ENCODE measurements at places on chromosomes 2 and 18. TPM values are rescaled to one million over a fixed set of nuclear protein-coding genes. Genes with fewer than 3 reads are reported as not detected.

- DNase-seq: no peak
Measured at GRCh38 chr2:150119819-150120218, 367.6 kb downstream of the RND3 start.

GRCh38 chr2:140604096-140604495 is 1526.7 kb downstream of the LRP1B start:
- DNase-seq: no peak

- no peak for DNase-seq
Measured at GRCh38 chr18:51437280-51438271, 240.1 kb upstream of the MEX3C start.

DNA sequence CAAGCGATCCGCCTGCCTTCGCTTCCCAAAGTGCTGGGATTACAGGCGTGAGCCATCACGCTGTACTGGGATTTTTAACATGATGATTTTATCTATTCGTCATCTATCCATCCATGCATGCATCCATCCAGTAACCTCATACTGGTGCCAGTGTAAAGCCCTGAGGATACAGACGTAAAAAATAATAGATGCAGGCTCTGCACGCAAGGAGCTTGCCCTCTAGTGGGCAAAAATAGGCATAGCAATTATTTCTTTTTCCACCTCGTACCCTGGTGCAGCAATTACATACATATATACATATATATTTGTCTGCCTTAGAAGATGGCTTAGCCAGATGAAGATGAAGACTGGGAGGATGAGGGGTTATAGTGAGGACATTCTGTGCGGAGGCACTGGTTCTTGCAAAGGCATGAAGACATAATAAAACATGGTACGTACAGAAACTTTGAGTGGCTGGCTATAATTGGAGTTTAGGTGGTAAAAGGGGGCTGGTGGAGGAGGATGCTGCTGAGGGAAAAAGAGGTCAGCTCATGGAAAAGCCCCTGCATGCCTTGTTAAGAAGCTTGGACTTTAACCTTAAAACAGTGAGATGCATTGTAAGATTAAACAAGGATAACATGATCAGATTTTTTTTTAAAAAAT is 19.6 kb upstream of the RPIA start:
- DNase-seq: no peak

DNA sequence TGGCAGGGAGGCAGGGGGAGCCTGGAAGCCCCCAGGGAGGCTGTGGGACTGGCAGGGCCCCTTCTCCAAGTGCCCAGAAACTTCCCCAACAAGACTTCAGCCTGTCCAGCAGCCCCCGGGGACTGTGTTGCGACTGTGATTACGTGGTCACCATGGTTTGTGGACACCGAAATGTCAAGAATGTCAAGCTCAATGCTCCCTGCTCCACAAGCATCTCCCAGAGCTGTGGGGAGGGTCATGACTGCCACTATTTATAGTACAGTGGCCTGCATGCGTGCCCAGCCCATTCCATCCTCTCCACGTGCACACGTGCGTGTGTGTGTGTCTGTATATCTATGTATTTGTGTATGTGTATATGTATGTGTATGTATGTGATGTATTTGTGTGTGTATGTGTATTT is 93.8 kb upstream of the MBOAT2 start:
- no peak for DNase-seq

- DNase-seq: peak; percentile 52
Measured at GRCh38 chr2:232447638-232448303, 8.2 kb upstream of the ALPI start.

DNA sequence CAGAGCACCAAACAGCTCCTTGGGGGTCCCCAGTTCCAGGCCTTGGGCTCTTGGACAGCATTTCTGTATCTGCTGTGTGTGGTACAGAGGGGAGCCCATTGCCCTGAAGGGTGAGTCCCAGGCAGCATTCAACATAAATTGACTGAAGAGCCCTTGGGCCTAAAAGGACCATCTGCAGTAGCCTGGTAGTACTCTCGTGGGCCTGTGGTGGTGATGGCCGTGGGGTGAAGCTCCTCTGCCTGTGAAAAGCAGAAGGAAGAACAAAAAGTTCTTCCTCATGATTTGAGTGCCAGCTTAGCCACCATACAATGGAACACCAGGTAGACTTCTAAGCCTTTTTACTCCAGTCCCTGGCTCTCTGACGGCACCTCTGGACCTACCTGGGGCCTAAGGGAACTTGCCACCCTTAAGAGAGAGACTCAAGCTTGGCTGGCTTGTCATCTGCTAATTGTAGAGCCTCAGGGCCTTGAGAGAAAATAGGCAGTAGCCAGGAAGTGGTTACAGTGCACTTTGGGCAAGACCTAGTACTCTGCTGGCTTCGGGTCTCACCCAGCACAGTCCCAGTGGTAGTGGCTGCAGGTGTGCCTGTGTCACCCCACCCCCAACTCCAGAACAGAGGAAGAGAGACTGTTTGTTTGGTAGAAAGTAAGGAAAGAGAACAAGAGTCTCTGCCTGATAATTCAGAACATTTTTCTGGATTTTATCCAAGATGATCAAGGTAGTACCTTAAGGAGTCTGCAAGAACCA is 84.6 kb upstream of the CERS6 start:
- DNase-seq: no peak

DNA sequence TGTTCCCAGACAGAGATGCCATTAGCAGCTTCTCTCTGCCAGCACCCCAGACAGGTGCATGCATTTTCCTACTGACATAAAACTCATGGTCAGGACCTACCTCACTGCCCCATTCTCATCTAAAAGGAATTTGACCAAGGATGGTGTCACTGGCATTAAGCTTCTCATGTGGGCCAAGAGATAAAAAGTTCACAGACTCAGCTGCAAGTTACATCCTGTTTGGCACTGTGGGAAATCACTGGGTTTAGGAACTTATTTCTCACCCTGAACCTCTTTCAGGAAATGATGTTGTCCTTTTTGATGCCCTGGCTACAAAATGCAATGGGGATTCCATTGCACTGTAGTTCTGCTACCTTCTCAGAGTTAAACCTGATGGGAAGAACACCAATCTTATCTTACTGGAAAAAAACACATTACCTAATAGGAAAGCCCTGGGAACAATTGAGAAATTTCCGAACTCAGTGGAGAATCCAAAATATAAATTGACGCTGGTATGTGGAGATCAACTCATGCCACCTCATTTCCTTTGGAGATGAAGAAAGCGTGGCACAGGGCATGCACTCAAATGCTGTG is 252.1 kb upstream of the COPS8 start:
- no peak for DNase-seq

DNA sequence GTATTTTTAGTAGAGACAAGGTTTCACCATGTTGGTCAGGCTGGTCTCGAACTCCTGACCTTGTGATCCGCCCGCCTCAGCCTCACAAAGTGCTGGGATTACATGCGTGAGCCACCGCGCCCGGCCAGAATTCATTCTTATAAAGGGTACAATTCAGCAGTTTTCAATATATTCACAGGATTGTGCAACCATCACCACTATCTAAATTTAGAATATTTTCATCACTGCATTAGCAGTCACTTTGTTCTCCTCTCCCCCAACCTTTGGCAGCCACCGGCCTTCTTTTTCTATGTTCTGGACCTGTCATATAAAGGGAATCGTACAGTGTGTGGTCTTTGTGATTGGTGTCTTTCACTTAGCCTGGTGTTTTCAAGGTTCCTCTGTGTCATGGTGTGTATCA is 40.7 kb downstream of the TCF7L1 start:
- no peak for DNase-seq

- DNase-seq: no peak
Measured at GRCh38 chr2:44598330-44599119, 236.8 kb downstream of the CAMKMT start.

DNA sequence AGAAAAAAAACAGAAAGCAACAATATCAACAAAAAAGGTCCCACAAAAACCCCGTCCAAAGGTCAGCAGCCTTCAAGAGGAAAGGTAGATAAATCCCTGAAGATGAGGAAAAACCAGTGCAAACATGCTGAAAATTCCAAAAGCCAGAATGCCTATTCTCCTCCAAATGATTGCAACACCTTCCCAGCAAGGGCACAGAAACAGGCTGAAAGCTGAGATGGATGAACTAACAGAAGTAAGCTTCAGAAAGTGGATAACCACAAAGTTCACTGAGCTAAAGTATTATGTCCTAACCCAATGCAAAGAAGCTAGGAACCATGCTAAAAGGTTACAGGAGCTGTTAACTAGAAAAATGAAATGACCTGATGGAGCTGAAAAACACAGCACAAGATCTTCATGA is 226.4 kb upstream of the DSEL start:
- DNase-seq: no peak

- no peak for DNase-seq
Measured at GRCh38 chr18:67875944-67876343, 359.4 kb upstream of the DSEL start.

GRCh38 chr2:68835621-68836020 is 35.6 kb downstream of the BMP10 start:
- DNase-seq: no peak

- no peak for DNase-seq
Measured at GRCh38 chr2:213004197-213004821, 147.1 kb downstream of the IKZF2 start.

- DNase-seq: no peak
Measured at GRCh38 chr18:79498662-79499061, 102.9 kb downstream of the NFATC1 start.

- DNase-seq: no peak
Measured at GRCh38 chr2:161136696-161137324, 23.4 kb upstream of the TANK start.

DNA sequence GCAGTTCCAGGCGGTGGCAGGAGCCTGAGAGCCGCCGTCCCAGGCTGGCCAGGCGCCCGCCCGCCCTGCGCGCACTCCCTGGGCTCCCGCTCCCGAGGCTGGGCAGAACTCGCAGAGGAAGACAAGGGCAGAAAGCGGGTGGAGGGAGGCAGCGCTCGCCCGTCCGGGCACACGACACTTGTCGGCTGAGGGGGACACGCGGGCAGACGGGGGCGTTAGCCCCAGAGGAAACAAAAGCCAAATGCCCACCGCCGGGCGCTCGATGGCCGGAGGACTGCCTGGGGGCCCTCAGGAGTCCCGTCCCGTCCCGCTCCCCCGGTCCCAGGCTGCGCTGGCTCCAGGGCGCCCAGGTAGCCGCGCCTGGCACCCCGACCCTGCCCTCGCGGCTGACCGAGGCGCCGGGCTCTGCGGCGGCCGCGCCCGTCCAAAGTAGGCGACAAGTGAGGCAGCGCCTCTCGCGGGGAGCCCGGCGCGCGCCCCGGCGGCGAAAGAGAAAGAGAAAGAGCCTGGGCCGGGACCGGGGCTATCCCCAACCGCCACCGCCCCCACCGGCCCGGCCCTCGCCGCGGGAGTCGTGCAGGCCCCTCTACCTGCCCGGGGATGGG is 491 bp downstream of the L3MBTL4 start:
- peak; percentile 72 for DNase-seq

DNA sequence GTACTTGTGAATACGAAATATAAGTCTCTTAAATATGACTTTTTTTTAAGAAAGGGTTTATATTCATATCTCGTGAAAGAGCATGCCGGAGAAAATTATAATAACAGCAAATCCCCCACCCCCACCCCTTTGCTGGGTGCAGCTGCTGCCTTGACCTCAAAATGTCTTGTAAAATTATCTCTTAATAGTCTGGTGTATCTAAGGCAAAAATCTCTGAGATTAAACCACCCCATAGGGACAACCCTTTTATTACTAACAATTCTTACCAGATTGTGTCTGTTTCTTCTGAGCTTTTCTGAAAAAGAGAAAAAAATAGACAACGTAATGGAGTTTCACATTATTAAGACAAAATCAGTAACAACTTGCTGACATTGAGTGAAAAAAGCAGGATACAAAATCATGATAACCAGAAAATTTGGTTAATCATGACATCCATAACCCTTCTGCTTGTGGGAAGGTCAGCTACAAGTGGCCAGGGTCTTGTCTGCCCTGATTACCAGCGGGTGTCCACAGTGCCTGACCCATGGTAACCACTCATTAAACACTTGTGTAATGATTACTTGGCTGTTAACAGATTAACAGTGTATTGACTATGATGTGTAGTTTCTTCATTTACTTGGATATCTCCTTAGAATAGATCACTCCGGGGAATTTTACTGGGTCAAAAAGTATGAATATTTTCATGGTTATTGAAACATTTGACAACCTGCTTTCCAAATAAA is 1.5 kb downstream of the STRADB start:
- DNase-seq: no peak

DNA sequence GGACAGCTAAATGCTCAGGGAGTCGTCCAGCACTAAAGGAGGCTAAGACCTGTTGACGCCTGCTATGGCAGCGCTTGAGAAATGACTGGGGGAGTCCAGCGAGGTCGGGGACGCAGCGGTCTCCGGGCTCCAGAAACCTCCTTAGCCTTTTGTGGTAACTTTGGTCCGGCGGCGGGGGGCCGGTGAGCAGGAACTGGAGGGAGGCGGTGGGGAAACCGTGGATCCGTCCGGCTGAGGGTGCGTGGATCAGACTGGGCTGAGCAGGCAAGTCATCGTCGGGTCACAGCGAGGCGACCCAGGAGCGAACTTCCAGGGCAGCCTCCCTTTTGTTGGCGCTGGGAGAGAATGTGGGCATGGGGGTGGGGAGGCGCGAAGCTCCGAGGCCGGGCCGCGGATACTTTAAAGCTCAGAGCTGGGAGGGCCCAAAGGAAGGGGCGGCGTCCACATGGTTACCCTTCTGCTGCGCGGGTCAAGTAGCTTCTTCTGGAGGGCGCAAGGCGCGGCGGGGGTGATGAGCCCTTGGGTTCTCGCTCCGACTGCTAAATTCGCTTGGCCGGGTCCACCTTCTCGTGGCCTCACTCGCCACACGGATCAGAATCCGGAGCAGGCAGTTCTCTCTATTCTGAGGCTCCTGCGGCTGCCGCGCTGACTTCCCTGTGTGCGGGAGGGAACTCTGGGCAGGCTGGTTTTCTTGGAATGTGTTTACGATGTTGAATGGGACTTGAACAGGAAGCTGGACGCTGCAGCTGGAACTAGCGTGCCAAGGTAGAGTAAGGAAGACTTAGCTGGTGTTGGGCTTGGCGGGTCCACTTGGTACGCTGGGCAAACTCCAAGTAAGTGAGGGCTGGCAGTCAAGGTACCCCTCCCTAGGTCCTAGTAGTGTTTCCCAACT is 920 bp downstream of the GULP1 start:
- peak; percentile 78 for DNase-seq

DNA sequence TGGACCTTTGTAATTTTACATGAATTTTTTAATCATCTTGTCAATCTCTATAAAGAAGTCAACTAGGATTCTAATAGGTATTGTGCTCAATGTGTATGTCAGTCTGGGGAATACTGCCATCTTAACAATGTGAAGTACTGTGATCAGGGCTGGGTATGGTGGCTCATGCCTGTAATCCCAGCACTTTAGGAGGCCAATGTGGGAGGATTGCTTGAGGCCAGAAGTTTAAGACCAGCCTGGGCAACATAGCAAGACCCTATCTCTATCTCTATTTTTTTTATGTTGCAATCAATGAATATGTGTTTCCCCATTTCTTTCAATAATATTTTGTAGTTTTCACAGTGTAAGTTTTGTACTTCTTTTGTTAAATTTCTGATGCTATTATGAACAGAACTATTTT is 185.0 kb downstream of the DYM start:
- DNase-seq: no peak

GRCh38 chr2:54455131-54455562 is 980 bp upstream of the SPTBN1 start:
- DNase-seq: no peak

The MOCOS gene
- 10.0 TPM for total RNA-seq

The COLEC12 gene
- total RNA-seq: 1.9 TPM

The TIA1 gene
- 86.8 TPM for total RNA-seq

The RAX gene
- total RNA-seq: not detected

The GNLY gene
- 0.32 TPM for total RNA-seq
